PC-3 (cell line): ENCODE measurements at places on chromosomes 12 and 14. TPM values are rescaled to one million over a fixed set of nuclear protein-coding genes. Genes with fewer than 3 reads are reported as not detected.

- no peak for DNase-seq
These were observed 74.4 kb downstream of the CLMN start for GRCh38 chr14:95245334-95245733.

DNA sequence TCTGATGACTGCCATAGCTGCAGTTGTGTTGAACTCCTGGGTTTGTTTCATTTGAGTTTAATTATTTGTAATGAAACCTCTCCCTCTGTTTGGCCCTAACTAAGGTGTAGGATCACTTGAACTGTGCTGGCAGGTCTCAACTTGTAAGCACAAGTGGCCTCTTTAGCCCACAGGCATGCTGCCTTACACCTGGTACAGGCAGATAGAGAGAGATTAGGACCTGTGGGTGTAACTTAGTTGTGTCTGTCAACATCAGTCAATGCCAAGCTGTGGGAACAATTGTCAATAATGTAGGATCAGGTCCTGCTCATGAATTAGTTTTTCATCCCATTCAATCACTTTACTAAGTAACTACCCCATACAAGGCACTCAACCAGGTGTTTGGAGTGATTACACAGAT is 263.0 kb upstream of the G2E3 start:
- DNase-seq: no peak

DNA sequence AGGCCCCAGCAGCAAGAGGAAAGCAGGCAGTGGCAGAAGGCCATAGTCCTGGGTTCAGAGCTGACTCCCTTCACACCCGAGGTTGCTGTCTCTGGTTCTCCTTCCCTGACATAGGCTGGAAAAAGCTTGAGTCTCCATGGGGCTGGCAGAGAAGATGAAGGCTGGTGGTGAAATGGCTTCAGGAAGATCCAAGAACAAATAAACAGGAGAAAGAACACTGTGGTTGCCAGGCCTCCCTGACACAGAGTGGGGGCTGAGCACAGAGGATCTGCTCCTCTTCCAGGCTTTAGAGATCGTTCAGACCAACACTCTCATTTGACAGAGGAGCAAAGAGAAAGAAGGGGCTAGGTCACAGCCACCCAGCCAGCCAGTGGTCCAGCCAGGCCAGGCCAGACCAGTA is 14.3 kb downstream of the HDAC7 start:
- no peak for DNase-seq

DNA sequence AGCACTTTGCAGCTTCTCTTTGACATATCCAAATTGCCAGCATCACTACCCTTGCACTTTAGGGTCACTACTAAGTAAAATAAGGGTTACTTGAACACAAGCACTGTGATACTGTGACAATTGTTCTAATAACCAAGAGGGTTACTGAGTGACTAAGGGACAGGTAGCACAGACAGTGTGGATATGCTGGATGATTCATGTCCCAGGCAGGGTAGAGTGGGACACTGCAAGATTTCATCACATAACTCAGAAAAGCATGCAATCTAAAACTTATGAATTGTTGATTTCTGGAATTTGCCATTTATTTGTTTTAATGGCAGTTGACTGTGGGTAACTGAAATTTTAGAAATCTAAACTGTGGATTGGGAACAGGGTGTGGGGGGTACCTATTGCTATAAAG is 218.8 kb downstream of the KITLG start:
- DNase-seq: peak; percentile 60

- DNase-seq: peak; percentile 97
These were observed at the start of gene TSPAN31 for GRCh38 chr12:57744777-57745484. Gene TSPAN31 (plus strand): TSS chr12:57745039. CDS start chr12:57745155, 116 bp downstream.

DNA sequence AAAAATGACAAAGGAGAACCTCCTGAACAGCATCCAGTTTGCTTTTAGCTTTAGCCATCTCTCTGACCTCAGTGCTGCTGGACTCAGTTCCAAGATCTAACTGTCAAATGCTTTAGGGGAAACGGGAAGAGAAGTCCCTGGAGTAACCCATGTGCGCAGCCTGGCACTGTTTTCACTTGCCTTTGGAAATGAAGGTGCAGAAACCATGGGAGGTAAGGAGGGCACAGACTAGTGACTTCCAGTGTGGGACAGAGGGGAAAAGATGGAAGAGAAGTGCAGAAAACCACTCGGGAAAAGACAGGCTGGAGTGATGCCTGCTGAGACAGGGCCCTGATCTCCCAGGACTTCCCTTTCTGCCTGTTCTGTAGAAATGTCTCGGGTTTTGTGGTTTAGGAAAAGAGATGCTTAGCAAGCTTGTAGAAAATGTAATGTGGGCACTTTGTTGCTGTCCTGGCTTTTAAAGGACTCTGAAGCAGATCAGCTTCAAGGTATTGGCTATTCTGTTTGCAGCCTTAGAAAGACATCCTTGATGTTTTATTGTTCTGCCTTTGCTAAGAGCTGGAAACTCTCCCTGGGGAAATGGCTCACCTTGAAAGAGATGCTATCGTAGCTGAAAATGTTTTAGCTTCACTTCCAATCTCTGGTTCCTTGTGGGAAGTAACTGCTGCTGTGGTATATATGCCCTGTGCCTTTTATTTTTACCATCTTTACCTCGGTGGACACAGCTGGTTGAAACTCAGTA is 124.6 kb upstream of the HIF1A start:
- no peak for DNase-seq

DNA sequence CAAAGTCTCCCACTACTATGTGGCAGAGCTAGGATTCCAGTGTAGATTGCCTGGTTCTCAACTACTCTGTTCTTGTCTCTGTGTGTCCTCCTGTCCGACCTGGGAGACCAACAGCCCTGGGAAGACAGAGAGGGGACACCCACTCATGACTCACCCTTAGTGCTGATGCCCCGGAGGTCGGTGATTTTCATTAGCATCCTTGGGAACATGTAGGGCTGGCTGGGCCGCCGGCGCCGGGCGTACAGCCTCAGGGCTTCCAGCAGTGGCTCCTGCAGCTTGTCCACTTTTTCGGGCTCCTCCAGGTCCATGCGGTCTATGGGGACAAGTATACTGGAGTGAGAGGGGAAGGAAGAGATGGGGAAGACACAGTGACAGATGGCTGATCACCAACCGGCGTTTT is 5.9 kb upstream of the ITGB7 start:
- DNase-seq: no peak

DNA sequence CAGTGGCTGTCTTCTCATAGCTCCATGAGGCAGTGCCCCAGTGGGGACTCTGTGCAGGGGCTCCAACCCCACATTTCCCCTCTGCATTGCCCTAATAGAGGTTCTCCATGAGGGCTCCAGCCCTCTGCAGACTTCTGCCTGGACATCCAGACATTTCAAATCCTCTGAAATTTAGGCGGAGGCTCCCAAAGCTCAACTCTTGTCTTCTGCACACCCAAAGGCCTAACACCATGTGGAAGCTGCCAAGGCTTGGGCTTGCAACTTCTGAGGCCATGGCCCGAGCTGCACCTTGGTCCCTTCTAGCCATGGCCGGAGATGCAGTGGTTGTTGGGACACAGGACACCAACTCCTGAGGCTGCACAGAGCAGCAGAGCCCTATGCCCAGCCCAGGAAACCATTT is 20.5 kb upstream of the PPP2R5C start:
- DNase-seq: no peak

- DNase-seq: no peak
These were observed 6.8 kb upstream of the FOXG1 start for GRCh38 chr14:28759653-28760313.

DNA sequence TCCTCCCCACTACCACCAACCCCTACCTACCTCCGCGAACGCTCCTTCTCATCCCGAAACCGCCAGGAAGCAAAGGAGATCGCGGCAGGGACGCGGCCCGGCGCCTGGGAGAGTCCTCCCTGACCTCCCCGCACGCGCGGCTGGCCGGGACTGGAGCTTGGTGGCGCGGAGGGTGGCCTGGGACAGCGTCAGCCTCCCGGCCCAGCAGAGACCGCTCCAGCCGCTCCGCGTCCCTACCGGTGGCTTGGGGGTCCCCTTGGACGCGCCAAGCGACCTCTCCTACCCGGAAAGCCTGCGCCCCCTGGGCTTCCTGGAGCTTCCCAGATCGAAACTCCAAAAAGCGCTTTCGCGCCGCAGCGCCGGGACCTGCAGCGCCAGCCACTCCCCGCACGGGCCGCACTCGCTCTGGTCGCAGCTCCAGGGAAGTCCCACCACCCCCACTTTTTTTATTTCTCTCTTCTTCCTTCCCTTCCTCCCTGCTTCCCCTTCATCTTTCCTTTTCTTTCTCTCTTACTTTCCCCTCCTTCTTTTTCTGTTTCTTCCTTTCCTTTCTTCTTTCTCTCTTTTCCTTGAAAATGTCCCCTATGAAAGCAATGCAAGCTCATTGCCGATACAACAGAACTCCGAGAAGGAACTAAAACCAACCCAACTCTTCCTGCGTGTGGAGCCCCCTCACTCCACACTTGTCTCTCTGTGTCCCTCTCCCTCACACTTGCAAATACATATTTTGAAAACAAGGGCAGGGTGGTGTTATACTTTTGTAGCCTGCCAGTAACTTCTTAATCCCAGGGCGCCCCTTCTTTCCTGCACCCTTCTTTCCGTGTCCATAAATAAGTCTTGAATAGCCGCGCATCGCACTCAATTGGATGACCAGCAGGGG is 3.8 kb downstream of the DIO3 start:
- no peak for DNase-seq

DNA sequence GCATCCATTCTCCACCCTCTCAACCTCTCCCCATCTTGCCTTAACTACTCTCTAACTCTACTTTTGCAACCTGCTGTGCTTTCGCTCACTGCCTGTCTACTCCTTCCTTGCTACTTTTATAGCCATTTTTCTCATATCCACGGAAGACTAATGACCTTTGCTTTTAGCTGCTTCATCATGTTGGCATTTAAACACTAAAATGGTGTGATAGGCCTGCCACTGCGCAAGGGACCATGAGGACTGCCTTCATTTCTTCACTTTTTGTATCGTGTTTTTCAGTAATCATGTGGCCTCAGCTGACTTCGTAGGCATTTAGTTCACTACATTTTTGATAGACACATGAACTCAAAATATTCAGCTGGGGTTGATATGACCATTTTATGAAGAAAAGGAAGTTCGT is 252.1 kb downstream of the BCAT1 start:
- no peak for DNase-seq

- DNase-seq: no peak
These were observed 9.9 kb upstream of the KANSL2 start for GRCh38 chr12:48691826-48692487.

DNA sequence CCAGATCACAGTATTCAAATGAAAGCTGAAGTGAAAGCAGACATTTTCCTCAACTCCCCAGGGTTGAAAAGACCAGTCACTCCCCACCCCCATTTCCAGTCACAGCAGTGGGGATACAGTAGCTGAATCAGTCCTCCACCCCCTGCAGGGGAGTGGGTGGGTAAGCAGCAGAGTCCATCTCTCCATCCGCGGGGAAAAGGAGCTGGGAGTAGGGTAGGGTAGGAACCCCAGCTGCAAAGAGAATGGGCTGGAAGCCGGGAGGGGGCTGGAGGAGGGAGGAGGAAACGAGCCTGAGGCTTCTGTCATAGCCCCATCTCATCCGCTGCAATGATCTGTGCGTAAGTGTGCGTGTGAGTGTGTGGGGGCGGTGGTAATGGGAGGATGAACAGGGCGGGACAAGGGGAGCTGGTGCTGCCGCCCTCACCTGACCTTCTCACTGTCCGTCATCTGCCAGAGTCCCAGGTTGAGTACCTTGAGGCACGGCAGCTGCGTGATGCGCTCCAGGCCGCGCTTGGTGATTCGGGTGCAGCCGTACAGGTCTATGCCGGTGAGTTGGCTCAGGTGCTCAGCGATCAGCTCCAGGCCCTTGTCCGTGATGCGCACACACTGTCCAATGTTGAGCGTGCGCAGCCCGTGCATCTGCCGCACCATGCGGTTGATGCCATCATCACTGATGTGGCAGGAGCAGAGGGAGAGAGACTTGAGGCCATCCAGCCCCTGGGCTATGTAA is 1.8 kb downstream of the FBXL14 start:
- peak; percentile 50 for DNase-seq

- no peak for DNase-seq
These were observed 9.7 kb upstream of the GLT1D1 start for GRCh38 chr12:128843538-128843937.

GRCh38 chr14:99708449-99708848 is 24.4 kb downstream of the CYP46A1 start:
- no peak for DNase-seq

GRCh38 chr12:91704446-91704845 is 441.2 kb downstream of the BTG1 start:
- peak; percentile 81 for DNase-seq

GRCh38 chr14:89814126-89814525 is 140.4 kb downstream of the EFCAB11 start:
- no peak for DNase-seq

Gene VRTN
- not detected in 2 replicates for total RNA-seq

Gene GDF3
- total RNA-seq: not detected in 2 replicates

Gene SDR39U1
- 24.7 and 29.8 TPM in 2 replicates for total RNA-seq

Gene SIX6
- not detected in 2 replicates for total RNA-seq

Gene BATF
- total RNA-seq: not detected in 2 replicates

Gene KRT75
- total RNA-seq: 32.8 and 38.5 TPM in 2 replicates

Gene GLIPR1L2
- total RNA-seq: not detected in 2 replicates
